ENCODE measurements at places on chromosomes 2 and 18.

GRCh38 chr18:56709463-56709862 lies 58.3 kb downstream of the WDR7 start:
- DNase-seq, result no peak

DNA sequence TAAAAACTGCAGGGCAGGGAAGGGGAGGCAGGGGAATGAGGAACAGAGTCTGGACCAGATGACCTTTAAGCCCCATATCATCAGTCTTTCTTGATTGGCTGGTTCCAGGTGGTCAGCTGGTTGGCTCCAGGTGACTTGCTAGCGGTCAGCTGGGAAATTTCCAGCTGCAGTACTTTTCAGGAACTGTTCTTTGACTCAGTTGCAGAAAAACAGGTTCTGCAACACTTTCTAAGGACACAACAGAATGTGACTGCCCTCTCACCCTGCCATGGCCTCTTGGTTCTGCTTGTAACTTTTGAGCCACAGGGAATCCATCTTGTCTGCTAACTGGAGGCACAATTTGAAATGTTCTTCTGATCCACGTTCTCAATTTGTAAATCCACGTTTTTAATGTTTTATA lies 278.3 kb upstream of the LRATD1 start:
- no peak for DNase-seq

DNA sequence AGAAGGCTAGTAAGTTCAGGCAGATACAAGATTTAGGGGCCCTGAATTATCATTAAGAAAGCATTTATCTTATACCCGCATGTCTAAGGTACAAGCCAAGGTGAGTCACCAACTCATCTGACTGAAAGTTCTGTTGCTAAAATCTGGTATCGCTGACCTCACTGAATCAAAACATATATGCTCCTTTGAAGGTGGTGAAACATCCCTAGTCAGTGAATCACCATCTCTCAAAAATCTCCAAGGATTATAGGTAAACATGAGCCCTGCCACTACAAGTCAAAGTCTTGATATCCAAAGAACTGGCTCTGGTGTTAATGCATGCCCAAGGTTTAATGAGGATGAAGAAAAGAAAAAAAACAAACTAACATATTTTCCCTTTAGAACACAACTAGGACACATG lies 43.5 kb downstream of the IRS1 start:
- DNase-seq, result no peak

DNA sequence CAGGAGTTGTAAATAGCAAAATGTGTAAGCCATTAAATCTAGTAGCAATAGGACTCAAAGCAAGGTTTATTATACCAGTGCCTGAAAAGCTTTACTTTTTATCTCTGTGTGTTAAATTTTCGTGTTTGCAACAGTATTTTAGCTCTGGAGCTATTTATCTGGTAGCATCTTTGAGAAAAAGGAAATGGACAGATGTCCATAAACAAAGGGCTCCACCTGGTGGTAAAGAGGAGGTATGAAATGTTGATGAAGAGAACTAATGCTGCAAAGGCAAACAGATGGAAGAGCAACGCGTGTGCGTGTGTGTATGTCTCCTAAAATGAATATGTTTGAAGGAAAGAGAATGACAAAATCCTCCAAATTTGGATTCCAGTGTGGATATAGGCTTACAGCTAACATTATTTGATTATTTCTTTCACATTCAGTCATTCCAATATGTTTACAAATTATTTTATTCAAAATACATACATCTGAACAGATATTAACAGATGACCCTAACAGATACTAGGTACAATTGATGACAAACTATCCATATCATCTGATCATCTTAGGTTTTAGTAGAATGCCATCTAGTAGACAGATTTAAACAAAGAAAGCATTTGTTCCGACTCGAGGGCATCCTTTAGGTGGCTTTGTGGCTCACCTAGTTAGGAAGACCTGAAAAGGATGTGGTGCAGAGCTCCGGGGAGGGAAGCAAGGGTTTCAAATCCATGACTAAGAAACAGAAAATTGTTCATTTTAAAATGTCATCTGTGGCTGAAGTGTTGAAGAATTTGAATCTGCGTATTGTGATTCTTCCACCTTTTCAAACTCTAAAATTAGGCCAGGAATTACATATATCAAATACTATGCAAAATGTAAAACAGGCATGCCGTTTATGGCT lies 383.3 kb downstream of the MTX2 start:
- DNase-seq, result no peak
